ENCODE measurements at places on chromosomes 1 and 21.

DNA sequence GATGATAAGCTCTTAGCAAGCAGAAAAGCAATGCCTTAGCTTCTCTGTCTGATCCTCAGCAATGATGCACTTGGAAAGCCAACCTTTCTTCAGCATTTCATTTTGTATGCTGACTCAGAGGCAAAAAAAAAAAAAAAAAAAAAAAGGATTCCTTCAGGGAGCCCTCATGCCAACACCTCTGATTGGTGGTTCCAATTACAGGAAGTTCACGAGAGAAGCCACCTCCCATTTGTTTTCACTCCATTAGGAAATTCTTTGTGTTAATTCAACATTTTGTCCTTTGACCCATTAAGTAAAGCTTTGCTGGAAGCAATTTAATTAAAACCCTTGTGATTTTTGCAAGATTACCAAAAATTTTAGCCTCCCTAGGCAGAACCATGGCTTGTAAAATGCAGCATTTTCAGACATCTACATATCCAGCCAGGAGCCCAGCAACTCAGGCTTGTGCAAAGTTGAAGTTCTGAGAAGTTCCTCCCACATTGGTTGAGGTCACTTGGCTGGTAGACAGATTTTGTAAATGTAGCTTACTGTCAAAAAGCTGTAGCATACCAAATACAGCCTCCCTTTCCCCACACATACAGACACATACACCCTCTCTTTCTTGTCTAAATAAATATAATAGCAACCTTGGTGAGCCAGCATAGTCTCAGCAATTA, 27.1 kb upstream of the VTCN1 start:
- DNase-seq: no peak

DNA sequence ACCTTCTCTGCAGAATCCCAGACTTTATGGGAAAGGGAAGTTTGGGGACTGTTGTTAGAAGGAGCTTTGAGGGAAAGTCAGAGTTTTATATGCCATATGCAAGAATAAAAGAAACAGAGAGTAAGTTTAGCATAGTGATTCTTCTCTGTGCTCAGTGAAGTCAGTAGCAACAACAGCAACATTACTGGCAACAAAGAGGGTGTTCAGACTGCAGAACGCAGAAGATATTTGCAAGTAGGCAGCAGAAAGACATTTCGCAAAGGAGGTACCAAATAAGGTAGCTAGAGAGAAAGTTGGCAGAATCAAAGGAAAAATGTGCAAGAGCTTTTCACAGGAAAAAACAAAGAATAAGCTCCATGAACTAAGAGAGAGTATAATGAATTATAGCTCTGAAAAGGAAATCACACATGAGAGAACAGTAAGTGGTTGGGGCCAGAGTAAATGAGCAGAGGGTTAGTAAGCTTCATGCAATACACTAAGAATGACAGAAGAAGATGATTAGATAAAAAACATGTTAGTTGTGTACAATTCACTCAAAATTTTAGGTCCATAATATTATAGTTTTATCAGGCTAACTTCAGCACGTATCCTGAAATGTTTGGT, 98.1 kb downstream of the NEGR1 start:
- no peak for DNase-seq

DNA sequence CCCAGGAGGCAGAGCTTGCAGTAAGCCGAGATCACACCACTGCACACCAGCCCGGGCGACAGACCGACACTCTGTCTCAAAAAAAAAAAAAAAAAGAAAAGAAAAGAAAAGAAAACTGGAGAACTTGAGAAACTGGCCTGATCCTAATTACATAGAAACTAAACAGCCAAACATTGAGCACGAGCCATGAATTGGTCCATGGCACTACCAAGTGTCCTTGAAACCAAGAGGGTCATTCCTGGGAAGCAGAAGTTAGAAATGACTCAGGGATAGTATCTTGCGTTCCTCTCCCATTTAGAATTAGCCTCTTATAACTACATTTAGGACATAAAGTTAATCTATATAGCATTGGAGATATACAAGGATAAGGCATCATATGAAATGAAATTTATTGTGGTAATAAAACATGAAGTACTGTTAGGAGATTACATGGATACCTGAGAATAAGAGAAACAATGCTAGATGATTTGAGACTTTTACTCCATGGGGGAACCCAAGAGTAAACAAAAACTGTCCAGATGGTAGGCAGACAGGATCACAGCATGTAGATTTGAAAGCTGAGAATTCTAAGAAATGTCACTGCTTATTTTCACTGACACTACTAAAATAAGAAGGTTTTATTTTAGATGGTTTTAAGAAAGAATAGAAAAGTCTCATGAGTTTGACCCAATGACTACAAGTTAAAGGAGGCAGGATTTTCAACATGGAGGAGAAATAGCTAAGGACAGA, 39.5 kb upstream of the CPLANE2 start:
- DNase-seq: no peak

DNA sequence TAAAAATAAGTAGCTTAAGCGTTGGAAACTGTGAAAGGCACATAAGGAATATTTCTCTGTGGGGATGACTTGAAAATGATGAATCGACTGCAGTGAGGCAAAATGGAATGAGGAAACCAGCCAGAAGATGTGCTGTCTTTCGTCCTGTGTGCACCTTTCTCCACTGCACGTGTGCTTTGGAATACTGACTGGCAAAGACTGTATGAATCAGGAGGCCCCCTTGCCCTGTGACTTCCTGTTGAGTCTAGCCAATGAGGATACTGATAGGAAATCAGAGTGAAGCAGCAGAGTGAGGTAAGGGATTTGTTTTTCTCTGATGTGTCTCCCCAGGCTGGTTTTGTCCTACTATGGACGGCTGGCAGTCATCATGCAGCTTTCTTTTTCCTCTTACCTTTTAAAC, 118.2 kb upstream of the ADGRL4 start:
- no peak for DNase-seq

- peak; percentile 42 for DNase-seq
Measured at GRCh38 chr1:166975361-166976129, at the start of gene ILDR2. ILDR2 (minus strand) TSS chr1:166975540; CDS start chr1:166975268, 272 bp downstream.

DNA sequence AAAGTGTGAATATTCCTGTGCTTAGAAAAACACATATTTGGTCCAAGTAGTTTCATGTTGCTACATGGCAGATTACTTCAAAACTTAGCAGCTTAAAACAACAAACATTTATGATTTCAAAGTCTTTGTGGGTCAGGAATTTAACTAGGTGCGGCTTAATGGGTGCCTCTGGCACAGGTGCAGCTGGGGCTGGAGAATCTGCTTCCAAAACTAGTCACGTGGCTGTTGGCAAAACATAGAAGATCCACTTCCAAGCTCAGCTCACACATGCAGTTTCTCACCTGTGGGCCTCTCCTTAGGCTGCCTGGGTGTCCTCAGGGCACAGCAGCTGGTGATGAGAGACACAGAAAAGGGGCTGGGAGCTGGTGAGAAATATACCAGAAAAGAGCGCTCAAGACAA, 263.4 kb downstream of the TTLL7 start:
- no peak for DNase-seq

DNA sequence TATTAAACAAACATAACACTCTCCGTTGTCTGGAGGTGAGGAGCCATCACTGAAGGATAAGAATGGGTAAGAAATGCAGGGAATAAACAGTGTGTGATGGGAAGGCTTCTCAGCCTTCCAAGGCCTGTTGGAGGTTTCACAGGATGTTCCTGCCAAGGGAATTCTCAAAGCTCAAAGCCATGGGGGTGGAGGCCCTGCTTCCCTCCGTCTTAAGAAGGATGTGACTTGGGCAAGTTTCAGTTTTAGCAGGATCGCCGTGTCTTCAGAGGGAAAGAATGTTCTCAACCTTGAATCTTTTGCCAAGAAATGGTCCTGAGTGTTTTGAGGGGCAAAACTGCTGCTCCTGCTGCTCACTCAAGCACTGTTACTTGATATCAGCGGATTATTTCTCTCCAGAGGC, 41.7 kb upstream of the IL20 start:
- DNase-seq: no peak

- no peak for DNase-seq
Measured at GRCh38 chr21:44513389-44514217, 26.4 kb downstream of the KRTAP10-1 start.

DNA sequence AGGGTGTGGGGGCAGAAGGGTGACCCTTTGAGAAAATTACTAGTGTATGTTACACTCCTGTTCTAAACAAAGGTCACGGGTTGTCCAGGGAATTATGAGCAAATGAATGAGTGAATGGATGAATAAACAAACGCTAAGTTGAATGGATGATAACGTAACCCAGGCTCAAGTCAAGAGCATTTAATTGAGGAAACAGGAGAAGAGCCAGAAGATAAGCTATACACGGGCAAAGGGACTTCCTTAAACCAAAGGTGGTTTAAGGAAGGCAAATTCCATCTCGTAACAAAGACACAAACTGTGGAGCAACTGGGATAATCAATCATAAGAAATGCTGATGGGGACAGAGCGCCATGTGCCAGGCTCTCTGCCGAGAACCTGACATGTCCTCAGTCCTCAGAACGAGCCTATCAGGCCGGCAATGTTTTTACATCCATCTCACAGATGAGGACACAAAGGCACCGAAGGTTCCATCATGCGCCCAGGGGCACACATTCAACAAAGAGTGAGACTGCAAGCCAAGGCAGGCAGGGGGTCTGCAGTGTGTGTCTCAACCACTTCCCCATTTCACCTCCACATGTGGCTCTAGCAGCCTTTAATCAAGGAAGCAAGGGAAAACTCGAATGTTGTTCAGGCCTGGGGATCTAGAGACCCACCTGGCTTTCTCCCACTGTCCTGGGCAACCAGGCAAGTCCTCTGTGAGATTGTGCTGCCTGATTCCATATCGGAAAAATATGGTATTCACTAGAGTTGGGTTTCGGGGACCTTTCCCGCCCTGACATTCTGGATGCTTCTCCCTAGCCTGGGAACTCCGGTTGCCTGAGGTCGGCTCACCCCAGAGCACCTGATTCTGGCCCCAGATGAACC, 126.8 kb upstream of the EDN2 start:
- DNase-seq: no peak

DNA sequence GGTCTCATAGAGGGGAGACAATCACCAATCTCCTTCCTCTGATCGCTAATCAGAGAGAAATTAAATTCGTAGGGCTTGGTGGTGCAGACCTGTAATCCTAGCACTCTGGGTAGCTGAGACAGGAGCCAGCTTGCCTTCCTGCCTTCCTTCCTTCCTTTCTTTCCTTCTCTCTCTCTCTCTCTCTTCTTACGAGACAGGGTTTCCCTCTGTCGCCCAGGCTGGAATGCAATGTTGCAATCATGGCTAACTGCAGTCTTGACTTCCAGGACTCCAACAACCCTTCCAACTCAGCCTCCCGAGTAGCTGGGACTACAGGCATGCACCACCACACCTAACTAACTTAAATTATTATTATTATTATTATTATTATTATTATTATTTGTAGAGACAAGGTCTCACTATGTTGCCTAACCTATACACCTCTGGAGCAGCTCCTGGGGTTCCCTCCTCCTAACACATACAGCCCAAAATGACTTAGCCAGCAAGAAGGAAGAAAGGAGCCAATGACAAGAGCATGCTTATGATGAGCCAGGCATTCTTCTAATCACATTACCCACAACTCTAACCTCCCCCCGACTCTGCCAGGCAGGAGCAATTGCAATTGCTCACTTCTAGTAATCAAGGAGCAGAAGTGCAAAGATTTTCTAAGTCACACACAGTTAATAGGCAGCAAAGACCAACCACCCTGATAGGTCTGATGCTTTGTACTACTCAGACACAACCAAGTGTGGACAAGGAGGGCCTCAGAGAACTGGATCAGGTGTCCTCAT, 105.4 kb upstream of the F3 start:
- no peak for DNase-seq

DNA sequence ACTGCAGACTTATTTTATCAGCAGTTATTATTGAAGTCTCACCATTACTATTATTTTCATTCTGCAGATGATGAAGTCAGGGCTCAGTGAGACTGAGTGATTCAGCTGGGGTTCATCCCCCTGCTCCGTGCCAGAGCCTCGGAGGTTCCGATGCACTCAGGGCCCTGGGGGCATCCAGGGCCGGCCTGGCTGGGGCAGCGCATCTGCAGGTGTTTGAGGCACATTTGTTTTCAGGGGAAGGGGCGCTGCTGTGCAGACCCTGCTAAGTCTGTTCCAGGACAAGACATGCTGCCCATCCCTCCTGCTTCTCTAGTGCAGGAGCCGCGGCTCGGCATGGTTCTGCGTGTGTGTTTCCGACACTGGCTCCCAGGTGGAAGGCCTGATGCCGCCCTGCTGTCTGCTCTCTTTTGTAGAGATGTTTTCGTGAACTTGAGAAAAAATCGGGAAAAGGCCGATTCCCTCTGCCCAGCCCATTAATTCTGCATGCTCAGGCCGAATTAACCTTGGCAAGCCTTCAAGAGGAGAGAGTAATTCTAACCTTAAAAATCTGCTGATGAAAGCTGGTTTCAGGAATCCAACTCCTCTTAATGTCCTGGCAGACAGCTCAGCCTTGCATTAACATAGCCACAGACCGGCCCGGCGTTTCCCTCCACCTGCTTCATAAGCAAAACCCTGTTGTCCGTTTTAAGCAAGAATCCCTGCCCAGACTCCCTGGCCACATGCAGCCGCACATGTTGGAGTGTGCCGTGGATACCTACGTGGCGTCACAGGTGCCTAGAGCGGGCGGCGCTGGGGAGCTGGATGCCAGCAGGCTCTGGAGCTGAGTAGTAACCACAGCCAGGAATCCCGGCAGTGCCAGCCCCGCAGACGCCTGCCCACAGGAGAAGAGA, 316.0 kb upstream of the VAMP3 start:
- DNase-seq: no peak

GRCh38 chr1:242754125-242754524, 229.6 kb upstream of the PLD5 start:
- DNase-seq: no peak

DNA sequence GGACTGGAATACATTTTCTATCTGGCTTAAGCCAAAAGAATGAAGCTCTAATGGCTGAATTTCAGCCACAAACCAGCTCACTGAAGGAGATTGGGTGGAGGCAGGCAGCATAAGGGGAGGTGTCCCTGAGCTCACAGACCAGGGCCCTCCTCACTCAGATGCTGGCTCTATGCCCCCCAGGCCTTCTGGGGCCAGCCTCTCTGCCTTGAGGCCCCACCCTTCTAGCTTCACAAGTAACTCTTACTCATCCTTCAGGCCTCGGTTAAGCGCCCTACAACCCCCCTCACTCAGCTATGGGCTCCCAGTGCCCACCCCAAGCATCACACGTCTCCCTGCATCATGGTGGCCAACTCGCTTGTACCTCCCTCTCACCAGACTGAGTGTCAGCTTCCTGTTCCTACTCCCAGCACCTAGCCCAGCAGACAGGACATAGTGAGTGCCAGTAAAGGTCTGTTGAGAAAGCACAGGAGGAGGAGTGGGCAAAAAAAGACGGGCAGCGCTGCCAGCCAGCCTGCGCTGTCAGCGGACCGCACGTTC, 40.8 kb upstream of the GPR157 start:
- no peak for DNase-seq

DNA sequence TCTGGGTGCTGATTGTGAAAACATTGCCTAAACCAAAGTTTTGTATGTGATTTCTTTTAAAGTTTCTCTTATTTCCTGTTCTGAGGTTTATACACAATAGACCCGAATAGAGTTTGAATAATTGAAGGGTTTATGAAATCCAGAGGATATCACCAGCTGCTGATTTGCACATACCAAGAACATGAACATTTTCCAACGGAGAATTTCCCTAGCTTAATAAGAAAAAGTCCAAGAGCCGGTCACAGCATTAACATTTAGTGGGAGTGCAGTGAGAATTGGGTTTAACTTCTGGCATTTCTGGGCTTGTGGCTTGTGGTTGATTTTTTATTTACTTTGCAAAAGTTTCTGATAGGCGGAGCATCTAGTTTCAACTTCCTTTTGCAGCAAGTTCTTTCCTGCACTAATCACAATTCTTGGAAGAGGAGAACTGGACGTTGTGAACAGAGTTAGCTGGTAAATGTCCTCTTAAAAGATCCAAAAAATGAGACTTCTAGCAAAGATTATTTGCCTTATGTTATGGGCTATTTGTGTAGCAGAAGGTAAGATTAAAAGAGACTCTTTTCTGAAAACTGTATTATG, at the start of gene CFH:
CFH (plus strand) TSS at position 407 of the 579 bp plus-strand sequence; CDS start at position 482, 75 bp downstream.
- DNase-seq: no peak

Data from stimulated activated CD4-positive, alpha-beta T cell treated with anti-CD3 and anti-CD28 coated beads, Interleukin-1b, Interleukin-23, amount 100 ng/mL, for 1 hour (primary cell).